ENCODE measurements at places on chromosomes 4 and X.

- no peak for DNase-seq
These were observed 188.4 kb downstream of the SLC7A11 start for GRCh38 chr4:138053641-138054301.

GRCh38 chr4:169249214-169249973 is 21.4 kb downstream of the SH3RF1 start:
- DNase-seq: no peak

- no peak for DNase-seq
These were observed 51.8 kb upstream of the MAGEC2 start for GRCh38 chrX:142256935-142257334.

DNA sequence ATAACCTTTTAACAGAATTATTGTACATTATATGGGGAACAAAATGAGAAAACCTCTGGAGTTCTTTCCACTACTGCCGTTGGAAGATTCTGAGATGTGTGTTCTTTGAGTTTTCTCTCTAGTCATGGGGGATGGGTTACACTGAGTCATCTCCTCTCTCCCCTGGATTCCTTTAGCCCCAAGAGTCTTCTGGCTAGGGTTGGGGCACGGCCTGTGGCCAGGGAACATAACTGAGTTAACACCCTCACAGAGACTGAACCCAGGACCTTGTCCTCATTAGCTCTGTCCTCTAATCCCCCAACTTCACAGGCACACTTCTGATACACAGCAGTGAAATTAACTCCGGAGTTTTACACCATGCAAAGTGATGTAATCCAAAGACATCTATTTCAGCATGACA is 142.3 kb upstream of the F9 start:
- no peak for DNase-seq

- DNase-seq: peak; percentile 2
These were observed 176.0 kb downstream of the MGST2 start for GRCh38 chr4:139841464-139842195.

DNA sequence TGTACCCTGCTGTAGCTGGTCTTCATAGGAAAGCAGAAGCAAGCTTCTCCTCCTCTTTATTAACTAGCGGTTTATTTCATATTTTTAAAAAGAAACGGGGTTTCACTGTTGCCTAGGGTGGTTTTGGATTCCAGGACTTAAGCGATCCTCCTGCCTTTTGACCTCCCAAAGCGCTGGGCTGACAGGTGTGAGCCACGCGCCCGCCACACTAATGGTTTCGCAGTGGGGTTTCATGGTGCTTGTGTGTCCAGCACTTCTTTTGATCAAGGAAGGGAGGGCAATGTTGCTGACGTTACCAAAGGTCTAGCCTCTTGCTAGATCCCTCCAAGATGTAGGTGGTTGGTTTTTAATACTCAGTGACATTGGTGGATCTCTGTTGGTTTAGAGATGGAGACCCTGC is 1.4 kb downstream of the MAEA start:
- DNase-seq: no peak

- no peak for DNase-seq
These were observed 121.9 kb downstream of the CLCN4 start for GRCh38 chrX:10278716-10279115.

DNA sequence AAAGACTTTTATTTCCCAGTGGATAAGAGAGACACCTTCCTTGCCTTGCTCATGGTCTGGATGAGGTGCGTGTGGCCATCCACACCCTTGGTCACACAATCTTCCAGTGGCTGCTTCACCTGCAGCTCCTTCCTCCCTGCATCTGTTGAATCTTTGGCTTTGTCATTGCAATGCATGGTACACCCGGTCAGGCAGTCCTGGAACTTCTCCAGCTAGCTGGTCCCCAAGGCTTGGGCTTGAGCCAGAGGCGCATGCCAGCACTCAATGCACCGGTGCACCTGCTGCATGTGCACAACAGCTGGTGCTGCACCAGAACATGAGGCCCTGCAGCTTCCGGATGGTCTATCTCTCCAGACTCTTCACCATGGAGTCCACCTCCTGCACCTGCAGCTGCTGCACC is 31.7 kb downstream of the SCML1 start:
- no peak for DNase-seq

DNA sequence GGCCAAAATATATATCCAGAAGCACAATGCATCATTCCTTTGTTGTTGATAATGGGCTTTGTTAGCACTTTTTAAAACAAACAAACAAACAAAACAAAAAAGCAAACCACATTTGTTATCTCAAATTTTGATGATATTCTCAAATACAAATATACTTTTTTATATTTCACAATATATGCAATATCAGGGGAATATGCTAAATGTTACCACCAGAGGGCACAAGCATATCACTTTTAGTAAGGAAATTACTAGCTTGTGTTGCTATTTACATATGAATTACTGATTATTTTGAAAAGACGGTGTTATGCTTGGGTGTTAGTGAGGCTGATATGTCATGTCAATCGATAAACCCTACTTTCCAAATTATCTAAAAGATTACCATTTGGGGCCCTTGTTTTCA is 29.1 kb downstream of the RIPPLY1 start:
- no peak for DNase-seq

GRCh38 chr4:21763855-21764254 is 184.7 kb downstream of the KCNIP4 start:
- no peak for DNase-seq

DNA sequence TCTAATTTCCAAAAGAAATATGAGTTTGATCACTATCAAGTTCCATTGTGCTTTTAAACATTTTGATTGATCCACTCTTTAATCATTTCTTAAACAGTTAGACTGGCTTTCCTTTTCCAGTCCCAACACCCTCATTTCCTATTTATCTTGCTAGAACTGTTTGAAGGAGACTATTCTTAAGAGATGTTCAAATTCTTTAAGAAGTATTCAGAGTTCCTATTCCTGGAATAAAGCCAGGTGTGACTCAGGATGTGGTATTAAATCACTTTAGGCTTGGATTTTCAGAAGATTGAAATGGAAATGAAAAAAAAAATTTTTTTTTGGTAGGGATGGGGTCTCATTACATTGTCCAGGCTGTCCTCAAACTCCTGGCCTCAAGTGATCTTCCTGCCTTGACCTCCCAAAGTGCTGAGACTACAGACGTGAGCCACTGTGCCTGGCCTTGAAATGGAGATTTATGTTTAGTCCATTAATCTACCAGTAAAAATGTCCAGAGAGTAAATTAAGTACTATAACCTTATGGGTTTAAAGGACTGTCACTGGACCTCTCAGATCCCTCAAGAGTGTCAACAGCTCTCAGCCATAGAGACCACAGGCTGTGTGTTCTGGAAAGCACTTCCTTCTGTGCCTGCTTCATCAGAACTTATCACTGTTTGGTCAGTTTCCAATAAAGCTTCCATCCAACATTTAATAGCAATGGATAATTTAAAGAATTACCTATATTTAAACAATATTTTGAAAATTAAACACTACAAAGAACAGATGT is 90.7 kb downstream of the CDS1 start:
- no peak for DNase-seq

- no peak for DNase-seq
These were observed 592.5 kb upstream of the GRIA3 start for GRCh38 chrX:122591546-122591945.

Data from CD4-positive, alpha-beta T cell treated with Interferon gamma for 1 hour (primary cell).